ENCODE measurements at places on chromosomes 13 and 19. TPM values are rescaled to one million over a fixed set of nuclear protein-coding genes. Genes with fewer than 3 reads are reported as not detected.

DNA sequence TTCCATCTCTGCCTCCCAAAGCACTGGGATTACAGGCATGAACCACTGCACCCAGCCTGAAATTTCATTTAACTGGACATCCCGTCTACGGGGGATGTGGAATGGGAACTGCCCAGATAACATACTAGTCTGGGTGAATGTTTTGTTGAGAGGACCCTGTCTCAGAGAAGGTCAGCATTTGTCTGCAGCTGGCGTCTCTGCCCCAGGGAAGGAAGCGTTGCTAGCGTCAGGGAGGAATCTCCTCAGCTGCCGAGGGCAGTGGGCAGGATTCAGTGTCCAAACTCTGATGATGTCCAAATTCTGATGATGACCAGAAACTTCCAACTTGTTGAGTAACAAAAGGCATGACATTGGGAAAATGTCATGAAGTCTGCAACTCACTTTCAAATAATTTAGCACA is 3.1 kb downstream of the NXNL1 start:
- DNase-seq, result no peak

The S1PR5 gene
- 0.11 TPM for total RNA-seq

DNA sequence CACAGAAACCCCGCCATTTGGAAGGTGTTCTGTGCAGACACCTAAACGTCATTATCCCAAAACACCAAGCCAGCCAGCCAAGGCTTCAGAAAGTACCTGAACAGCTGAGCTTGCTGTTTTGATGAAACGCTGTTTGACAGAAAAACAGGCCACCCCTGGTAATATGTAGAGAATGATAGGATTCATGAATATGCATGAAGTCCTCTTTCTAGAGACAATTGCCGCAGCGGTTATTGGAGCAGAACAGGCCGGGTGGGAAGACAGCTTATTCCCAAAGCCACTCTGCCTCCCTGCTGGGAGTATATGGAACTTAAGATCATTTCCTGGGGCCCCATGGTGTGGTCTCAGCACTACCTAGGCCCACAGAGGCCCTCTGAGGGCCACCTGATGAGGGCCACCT is 229.5 kb downstream of the UQCRFS1 start:
- no peak for DNase-seq

The PSG11 gene
- total RNA-seq, result not detected

DNA sequence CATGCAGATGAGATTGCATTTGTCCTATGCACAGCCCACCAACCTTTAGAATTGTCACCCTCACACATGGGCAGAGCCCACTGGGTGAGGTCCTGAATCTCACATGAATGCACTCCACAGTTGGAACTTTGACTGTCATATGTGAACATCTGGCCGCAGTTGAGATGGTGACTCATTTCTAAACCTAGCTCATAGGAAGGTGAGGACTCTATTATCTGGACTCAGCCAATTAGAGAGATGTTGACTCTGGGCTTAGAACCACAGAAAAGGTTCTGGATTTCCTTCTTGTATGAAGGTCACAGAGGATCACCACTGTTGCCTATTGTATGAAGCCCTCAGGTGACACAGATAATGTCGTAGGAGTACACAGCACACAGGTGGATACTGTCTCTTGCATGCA is 25.6 kb upstream of the ZNF681 start:
- DNase-seq, result no peak

The COX7A1 gene
- 2,839 TPM for total RNA-seq

- peak; percentile 27 for DNase-seq
Measured at GRCh38 chr13:27919934-27920676, at the start of gene PDX1. PDX1 (plus strand) TSS chr13:27920000; CDS start chr13:27920139, 139 bp downstream.

DNA sequence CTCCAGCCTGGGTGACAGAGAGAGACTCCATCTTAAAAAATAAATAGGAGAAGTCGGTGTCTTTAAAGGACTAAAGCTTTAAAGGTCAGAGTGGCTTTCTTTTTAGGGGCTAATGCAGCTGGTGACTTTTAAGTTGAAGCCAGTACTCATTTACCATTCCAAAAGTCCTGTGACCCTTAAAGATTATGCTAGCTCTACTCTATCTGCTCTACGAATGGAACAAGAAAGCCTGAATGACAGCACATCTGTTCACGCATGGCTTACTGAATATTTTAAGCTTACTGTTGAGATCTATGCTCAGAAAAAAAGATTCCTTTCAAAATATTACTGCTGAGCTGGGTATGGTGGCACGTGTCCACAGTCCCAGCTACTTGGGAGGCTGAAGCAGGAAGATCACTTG is 16.4 kb downstream of the TDRD12 start:
- DNase-seq, result no peak

GRCh38 chr19:51253088-51253806 is 2.4 kb downstream of the SIGLECL1 start:
- no peak for DNase-seq

The TNNI3 gene
- 7,701 TPM for total RNA-seq

Measured in left ventricle myocardium inferior (tissue), 1 donor.